ENCODE measurements at places on chromosomes 11 and 22. TPM values are rescaled to one million over a fixed set of nuclear protein-coding genes. Genes with fewer than 3 reads are reported as not detected.
A peak's percentile ranks its signal among the peaks of the same experiment; 100 is the strongest.

- DNase-seq = no peak
- no peak overlapping the region for H3K27ac ChIP-seq
- no peaks in the 10 kb centered on the region for H3K4me1 ChIP-seq
- H3K4me3 ChIP-seq = no peak overlapping the region
Measured at GRCh38 chr22:26970809-26971394, 313.5 kb downstream of the MIAT start.

- no peak overlapping the region for H3K4me3 ChIP-seq
- DNase-seq = no peak
- no peaks in the 10 kb centered on the region for H3K36me3 ChIP-seq
- H3K27me3 ChIP-seq = no peaks in the 10 kb centered on the region
- H3K4me1 ChIP-seq = peaks cover 75% of the 10 kb centered on the region
Measured at GRCh38 chr11:46002189-46002588, 79.7 kb downstream of the LARGE2 start.

The EIF4G2 gene
- total RNA-seq = 918 TPM

DNA sequence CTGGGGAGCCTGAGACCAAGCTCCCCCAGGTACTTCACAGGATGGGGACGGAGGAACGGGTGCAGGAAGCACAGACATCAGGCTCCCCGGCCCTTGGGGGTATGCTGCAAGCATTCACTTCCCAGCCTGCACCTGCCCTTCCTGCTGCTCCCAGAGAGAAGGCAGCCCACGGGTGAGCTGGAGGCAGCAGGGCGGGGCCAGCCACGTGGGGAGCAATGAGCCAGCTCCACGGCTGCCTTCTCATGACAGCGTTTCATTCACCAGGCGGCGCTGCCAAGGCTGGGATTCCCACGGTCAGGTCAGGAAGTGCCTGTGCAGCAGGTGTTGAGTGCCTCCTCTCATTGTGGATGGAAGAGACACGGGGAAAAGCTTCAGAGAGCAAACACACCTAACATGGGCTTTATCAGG, 14.5 kb upstream of the PHLDA2 start:
- DNase-seq = no peak
- H3K27ac ChIP-seq = no peak overlapping the region
- peaks cover 37% of the 10 kb centered on the region for H3K4me1 ChIP-seq
- no peak overlapping the region for H3K4me3 ChIP-seq

The SNX32 gene
- 2.9 TPM for total RNA-seq

The CFAP300 gene
- total RNA-seq = 2.2 TPM

The GLB1L2 gene
- 6.0 TPM for total RNA-seq

- peaks cover 26% of the 10 kb centered on the region for H3K4me1 ChIP-seq
- peak overlapping the region; percentile 23 for H3K27ac ChIP-seq
- no peak for DNase-seq
- no peaks in the 10 kb centered on the region for H3K27me3 ChIP-seq
- H3K4me3 ChIP-seq = no peak overlapping the region
Measured at GRCh38 chr11:44596525-44597276, 31.2 kb downstream of the CD82 start.

The MB gene
- 0.50 TPM for total RNA-seq

The MYBPC3 gene
- 0.07 TPM for total RNA-seq
